SIG-M5 (cell line): ENCODE measurements at places on chromosomes 7 and 10.

DNA sequence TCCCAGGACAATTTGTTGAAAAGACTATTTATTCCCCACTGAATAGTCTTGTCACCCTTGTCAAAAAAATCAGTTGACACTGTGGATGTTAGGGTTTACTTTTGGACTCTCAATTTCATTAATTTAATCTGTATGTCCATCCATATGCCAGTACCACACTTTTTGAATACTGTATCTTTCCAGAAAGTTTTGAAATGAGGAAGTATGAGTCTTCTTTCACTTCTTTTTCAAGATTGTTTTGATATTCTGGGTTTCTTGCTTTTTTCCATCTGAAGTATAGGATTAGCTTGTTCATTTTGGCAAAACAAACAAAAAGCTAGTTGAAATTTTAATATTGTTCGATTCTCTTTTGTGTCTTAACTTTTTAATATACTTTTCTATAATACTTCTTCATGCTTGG lies 21.7 kb downstream of the KLHDC10 start:
- no peak for DNase-seq

DNA sequence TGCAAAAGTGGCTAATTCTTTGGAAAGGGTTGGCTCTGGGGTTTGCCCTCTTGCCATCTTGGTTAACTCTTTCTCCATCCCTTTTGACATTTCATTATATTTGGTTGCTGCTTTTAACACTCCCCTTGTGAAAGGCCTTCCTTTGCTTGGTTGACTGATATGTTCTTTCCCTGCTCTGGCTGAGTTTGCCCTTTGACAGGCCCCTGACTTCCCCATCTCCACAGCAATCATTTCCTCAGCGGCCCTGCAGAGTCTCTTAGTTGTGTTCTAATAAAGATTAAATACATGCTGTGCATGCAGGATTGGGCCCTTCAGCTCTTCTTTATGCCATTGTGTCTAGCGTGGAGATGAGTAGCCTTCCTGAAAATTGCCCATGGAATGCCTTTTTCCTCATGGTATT lies 84.5 kb upstream of the CSTF2T start:
- DNase-seq: no peak

DNA sequence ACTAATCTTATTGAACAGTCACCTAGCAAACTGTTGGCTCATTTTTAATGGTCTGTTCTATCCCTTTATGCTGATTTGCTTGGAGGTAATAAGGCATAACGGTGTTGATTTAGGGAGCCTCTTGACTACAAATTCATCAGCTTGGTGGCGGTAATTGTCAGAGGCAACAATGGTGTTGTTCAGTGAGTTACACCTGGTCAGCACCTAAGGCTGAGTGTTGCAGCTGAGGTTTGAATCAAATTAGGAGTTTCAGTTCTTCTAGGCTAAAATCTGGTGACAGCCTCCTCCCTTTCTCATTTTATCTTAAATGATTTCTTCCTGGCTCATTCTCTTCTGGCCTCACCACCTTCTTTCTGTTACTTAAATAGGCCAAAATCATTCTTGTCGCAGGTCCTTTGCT lies 42.3 kb upstream of the SP8 start:
- DNase-seq: no peak

GRCh38 chr7:2612445-2613097 lies 19.2 kb upstream of the TTYH3 start:
- no peak for DNase-seq

GRCh38 chr7:117188949-117189592 lies 133.8 kb downstream of the WNT2 start:
- DNase-seq: no peak

DNA sequence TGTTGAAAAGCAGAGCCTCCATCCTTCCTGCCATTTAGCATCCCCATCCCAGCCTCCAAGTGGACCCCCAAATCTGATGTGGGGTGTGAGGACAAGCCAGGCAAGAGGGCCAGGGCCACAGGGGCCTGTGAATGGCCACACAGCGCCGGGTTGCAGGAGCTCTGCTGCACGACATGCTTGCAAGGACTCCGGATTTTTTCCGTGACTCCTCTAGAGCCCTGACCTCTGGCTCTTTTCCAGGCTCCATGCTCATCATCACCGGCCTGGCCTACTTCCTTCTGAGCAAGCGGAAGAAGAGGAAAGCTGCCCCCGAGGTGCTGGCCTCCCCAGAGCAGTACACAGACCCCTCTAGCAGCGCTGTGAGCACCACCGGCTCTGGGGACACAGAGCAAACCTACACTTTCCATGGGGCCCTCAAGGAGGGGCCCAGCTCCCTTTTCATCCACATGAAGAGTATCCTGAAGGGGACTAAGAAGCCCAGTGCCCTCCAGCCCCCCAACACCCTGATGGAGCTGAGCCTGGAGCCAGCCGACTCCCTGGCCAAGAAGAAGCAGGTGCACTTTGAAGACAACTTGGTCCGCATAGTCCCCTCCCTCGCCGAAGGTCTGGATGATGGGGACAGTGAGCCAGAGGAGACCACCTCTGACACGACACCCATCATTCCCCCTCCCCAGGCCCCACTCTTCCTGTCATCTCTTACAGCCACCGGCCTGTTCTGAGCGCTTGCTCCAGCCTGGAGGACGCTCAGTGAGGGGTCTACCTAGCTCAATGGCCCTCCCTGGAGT lies 23.5 kb downstream of the TMEM72 start:
- DNase-seq: no peak

DNA sequence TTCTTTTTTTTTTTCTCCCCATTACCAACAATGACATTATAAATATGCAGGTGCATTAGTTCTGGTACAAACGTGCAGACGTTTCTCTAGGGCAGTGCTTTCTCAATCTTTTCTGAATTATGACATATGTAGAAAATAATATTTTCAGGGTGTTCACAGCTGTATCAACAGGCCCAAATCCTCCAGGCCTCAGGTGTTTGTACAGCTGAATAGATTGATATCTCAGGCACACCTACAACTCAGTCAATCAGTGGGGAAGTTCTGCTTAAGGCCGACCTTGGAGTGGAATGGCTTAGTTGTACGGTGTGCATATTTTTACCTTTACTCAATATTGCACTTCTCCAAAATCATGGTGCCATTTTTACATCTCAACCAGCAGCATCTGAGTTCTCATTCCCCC lies 71.6 kb downstream of the CACNB2 start:
- no peak for DNase-seq

DNA sequence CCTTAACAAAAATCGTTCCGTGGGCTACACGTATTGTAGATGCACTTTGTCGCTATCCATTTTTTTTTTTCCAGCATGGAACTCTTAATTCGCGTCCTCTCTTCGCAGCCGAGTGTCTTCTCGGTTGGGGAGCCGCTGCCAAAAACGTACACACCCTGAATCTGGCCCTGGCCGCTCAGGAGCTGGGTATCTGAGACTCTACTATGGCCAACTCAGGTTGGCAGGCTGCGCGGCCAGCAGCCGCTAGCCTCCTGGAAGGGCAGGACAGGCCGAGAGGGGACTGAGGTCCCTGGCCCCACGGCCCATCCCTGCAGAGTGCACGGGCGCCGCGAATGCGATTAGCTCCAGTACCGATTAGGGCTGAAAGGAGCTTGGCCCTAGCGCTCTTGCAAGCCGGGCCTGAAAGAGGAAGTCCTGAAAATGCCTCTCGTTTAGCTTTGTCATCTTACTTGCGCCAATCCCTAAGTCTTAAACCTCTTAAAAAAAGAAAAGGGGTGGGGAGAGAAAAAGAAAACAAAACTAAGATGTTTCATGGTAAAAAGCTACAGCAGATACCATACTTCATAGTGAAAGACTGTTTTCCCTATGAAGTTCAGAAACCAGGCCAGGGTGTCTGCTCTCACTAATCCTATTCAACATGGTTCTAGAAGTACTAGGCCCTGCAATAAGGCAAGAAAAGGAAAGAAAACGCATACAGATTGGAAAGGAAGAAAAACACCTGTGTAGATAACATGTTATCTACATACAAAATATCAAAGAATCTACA lies 113.2 kb upstream of the RHEB start:
- peak; percentile 85 for DNase-seq

GRCh38 chr7:18900803-18901202 lies 216.6 kb downstream of the TWIST1 start:
- DNase-seq: no peak

DNA sequence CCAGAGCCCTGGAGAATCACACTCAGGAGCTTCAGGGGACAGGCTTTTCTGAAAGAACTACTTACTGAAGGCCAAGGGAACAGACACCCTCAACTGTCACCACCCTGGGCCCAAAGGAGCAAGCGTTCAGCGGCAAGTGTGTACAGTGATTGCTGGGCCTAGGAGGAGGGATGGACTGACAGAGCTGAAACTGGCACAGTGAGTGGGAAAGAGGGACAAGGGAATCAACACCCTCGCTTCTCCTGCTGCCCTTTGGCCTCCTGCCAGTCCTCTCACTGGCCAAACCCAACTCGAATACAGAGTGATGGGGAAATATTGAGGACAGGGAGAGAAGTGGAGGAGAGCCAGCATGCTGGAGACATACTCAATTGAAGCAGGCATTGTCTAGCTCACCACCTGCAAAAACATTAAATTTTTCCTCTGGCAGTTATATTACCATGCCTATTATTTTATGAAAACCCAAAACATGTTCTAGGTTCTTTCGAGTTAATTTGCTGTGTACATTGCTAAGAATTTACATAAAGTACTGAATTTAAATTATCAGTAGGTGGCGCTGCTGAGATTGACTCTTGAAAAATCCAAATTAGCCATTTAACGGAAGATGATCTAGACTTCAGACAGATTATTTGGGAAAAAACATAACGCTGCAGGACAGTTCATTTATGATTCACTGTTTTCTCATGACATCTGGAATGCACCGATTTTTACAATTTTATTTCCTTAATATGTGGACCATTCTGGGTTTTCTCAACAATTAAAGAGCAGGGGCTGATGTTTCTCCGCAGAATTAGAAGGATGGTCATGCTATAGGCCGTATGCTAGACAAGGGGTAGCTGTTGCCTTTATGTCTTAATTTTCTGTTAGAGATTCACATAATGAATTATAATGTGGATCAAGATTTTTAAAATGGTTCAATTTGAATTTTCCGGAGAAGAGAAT lies 14.7 kb upstream of the TMEM236 start:
- DNase-seq: no peak

GRCh38 chr7:23467806-23468525 lies 2.3 kb downstream of the IGF2BP3 start:
- no peak for DNase-seq

DNA sequence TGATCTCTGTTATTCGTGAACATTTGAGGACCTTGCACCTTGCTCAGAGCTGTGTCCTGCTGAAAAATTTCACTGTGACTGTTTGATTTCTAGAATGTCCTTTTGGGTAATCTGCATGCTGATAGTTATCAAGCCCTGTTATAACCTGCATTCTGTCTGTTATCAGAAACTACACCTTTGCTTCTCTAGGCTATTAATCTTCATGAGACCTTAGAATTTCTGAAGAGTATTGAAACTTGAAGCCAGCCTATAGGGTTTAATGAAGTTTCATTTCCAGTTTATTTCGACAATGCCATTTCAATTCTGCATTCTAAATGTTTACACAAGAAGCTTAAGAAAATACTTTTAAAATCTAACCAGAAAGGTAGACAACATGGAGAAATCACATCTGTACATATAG lies 856.2 kb downstream of the SORCS1 start:
- DNase-seq: no peak

DNA sequence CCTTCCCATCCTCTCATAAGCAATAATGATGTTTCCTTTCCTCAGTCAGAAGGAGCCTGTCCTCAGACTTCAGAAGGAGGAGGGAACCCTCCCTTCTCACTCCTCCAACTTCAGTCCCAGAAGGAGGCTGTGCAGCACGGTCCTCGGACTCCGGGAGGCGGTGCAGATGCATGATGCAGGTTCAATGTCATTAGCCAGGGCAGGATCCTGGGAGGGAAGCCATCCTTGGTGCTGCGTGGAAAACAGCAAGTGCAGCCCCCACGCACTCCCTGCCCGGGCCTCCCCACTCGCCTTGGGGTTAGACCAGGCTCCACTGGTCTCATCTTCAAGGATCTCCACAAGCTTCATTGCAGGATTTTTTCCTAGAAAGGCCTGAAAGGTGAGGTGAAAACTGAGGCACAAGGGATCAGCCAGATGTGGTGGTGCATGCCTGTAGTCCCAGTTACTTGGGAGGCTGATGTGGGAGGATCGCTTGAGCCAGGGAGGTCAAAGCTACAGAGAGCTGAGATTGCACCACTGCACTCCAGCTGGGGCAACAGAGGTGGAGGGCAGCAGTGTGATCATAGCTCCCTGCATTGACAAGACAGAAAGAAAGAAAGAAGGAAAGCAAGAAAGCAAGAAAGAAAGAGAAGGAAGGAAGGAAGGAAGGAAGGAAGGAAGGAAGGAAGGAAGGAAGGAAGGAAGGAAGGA lies 62.0 kb downstream of the ASB13 start:
- no peak for DNase-seq

GRCh38 chr10:43905512-43906236 lies 257.0 kb upstream of the ZNF32 start:
- DNase-seq: no peak

GRCh38 chr7:97005183-97006054 lies at the start of gene DLX6:
TSS of gene DLX6 (plus strand) at chr7:97005553. CDS start at chr7:97005978, 425 bp downstream.
- DNase-seq: no peak

- DNase-seq: no peak
Observed at GRCh38 chr10:17734432-17735080, 17.4 kb upstream of the TMEM236 start.

- DNase-seq: no peak
Observed at GRCh38 chr7:109844362-109844761, 1246.6 kb upstream of the LRRN3 start.

- no peak for DNase-seq
Observed at GRCh38 chr7:66697449-66698438, 42.8 kb upstream of the RABGEF1 start.

DNA sequence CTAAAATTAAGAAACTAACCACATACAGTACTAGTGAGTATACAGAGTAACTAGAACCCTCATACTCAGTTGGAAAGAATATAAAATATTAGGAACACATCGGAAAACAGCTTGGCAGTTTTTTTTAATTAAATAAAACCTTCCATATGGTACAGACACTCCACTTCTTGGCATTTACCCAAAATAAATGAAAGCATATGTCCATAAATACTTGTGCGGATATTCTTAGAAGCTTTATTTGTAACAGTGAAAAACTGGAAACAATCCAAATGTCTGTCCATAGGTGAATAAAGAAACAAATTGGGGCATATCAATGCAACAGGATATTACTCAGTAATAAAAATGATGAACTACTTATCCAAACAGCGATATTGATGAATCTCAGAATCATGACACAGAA lies 410.0 kb downstream of the HTR7 start:
- DNase-seq: no peak

GRCh38 chr10:15748126-15748525 lies 28.4 kb upstream of the ITGA8 start:
- no peak for DNase-seq

DNA sequence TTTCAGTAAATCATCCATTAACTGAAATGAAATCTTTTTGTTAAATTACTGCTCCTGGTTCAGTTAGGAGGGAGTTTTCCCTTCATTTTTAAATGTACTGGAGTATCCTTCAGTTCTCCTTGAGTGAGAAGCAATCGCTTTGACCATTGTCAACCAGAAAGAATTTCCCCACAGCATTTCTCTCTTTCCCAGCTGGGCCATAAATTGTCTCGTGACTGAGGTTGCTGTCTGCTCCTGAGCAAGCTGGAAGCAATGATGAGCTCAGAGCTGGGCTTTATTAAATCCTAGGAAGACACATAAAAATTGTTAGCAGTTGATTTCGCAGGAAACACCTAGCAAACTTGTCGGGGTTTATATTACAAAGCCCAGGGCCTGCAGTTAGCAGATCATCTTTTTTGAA lies 102.0 kb upstream of the INSYN2A start:
- DNase-seq: no peak
